ENCODE measurements at places on chromosomes 3 and 15. TPM values are rescaled to one million over a fixed set of nuclear protein-coding genes. Genes with fewer than 3 reads are reported as not detected.

UBA3 gene
- 69.4 TPM for total RNA-seq

GREM1 gene
- 63.1 TPM for total RNA-seq

SCAANT1 gene
- not detected for total RNA-seq

ERICH6 gene
- not detected for total RNA-seq

HHATL gene
- total RNA-seq, result 12.3 TPM

ALPK3 gene
- 190 TPM for total RNA-seq

CCDC39 gene
- total RNA-seq, result not detected

DISP2 gene
- 1.6 TPM for total RNA-seq

SPG11 gene
- 32.8 TPM for total RNA-seq

LRRC31 gene
- total RNA-seq, result not detected

LRTM1 gene
- 0.16 TPM for total RNA-seq

GALNT15 gene
- 0.91 TPM for total RNA-seq

SPESP1 gene
- total RNA-seq, result 13.8 TPM

SLC9C1 gene
- not detected for total RNA-seq

DZIP1L gene
- 5.5 TPM for total RNA-seq

RPUSD2 gene
- 11.7 TPM for total RNA-seq

IQCF6 gene
- total RNA-seq, result not detected

Data from myocyte (in vitro differentiated cells).